ENCODE measurements at places on chromosomes 7 and 10.

DNA sequence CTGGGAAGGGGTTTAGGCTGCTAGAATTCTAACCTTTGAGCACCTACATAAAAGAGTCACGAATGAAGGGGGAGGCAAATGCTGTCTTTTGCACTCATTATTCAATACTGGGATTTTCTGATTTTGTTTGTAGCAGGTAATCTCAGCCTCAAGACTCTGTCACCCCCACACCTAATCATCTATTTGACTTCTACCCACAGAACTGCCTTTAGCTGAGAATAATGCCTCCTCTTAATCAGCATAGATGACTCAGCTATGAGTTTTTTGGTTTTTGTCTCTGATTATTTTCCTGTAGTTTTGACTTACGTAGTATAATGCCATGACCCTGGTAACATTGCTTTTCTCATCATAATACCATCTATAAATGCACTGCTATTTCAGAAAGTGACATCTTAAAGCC is 42.7 kb upstream of the CACNB2 start:
- DNase-seq = no peak

DNA sequence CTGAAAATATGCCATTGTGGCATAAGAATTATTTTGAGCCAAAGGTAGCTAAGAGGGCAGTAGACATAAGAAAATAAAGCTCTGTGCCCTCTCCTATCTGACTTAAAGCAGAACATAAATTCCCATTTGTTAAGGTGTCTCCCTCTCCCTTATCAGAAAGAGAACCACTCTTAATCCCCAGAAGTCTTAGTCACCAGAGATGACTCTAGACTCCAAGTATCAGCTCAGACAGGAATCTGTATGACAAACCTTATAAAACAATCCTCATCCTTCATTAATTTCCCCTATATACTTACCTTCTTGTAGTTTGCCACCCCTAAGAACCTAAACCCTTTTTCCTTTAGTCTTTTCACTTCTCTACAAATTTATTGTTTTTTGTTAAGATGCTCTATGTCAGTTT is 21.8 kb upstream of the PIP4K2A start:
- no peak for DNase-seq

DNA sequence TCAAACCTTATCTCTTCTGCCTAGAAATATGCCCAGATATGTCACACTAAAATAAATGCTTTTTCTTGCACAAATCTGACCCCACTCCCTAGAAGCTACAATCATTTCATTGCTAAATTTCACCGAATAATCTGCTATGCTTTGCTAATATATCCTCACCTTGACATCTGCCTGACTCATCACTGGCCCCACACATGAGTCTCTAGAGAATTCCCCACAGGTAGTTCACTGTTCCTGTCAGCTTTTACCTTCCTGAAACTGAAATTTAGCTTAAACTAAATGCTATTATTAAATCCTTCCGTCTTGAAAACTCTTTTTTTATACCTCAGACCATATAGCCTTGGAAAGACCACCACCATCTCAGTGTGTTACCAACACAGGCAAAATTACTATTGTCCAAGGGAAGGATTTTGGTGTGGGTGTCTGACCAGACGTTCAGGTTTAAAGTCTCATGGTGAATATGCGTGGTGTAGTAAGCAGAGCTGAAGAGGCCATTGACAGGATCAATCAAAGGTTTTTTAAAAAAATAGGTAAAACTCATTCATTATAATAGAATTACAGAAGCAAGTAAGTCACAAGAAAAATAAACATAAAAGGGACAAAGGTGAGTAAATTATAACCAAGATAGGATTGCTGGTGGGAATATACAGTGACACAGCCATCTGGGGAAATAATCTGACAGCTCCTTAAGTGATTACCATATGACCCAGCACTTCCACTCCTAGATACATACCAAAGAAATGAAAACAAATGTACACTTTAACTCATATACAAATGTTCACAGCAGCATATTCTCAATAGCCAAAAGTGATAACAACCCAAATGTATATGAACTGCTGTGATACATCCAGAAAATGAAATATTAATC is 173.5 kb downstream of the KMT2E start:
- no peak for DNase-seq

DNA sequence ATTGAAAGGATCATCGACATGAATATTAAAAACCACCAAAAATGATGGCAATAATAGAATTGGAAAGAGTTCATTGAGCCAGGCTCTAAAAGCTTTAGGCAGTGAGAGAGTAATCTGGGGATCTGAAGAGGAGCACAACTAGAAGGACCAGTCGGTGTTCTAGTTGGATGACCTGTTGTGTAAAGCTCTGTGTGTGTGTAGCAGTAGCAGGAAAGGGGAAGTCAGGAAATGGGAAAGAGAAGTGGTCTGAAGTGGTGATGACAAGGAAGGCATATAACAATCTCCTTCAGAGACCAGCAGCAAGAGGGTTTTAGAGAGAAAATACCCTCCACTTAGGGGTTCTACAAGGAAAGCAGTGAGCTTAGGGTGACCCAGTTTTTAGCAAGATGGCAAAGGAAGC is 539.2 kb downstream of the HTR7 start:
- DNase-seq = no peak

DNA sequence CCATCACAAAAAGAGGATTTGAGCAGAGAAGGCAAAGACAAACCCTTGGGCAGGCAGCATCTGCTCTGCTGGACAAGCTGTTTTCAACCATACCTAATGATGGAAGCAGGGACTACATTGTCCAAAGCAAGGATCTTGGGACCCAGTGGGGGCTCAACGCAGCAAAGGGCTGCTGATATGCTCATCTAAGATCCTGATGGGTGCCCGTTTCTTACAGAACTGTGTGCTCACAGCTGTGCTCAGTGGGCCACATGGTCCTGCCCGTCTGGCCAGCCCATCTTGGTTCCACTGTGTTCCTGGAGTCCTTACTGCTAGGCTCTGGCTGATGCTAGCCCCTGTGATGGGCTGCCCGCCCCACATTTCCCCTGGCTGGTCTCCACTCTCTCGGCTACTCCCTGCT is 36.1 kb downstream of the GPRIN2 start:
- no peak for DNase-seq

GRCh38 chr7:23467291-23467805 is 2.9 kb downstream of the IGF2BP3 start:
- no peak for DNase-seq

- DNase-seq = no peak
Measured at GRCh38 chr7:135977742-135978066, 545 bp upstream of the MTPN start.

- DNase-seq = no peak
Measured at GRCh38 chr7:2687881-2688318, at the start of gene AMZ1. AMZ1 (plus strand) TSS chr7:2688202; CDS start chr7:2700452, 12,250 bp downstream.

DNA sequence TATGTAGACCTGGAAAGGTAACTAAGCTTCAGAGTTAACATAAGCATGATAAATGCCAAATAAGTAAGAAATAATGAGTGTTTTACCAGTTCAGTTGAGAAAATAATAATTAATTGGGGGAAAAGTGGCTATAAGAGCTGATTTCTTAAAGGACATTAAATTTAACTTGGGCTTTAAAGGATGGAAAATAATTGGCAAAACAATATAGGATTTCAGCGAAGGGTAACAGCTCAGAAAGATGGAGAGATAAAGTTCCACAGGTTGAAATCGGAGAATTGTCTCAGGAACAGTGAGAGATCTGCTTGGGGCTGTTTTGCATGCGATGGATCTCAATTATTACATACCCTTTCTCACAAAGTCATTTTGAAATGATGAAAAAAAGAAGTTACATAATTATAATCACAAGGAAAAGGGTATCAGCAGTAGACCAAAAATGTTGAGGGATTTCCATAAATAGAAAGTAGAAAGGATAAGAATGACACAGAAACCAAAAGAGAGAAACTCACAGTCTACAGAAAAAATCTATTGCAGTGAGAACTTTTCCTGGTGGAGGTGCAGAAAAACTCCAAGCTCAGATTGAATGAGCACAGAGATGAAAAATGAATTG is 40.1 kb upstream of the ITGB8 start:
- no peak for DNase-seq

DNA sequence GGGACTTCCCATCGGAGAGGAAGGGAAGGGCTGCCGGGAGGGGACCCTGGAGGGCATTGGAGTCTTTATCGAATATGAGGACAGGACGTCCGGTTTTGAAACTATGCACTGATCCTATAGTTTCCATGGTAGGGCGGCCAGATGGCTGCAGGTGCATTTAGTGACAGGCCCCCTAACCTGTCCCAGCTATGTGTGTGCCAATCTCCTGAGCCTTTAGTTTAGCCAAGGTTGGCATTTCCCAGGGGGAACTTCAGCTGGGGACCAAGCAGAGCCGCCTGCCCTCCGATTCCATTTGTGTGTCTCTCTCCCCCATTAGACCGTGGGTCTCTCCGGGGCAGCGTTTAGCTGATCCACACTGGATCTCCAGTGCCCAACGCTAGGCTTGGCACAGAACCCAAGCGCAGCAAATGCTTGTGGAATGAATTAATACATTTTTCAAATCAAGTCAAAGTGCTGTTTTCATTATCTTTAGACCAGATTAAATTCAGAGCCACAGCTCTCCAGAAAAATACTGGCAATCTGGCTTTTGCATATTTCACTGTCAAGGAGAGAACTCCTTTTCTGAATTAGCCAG is 19.9 kb downstream of the TMEM270 start:
- DNase-seq = no peak

DNA sequence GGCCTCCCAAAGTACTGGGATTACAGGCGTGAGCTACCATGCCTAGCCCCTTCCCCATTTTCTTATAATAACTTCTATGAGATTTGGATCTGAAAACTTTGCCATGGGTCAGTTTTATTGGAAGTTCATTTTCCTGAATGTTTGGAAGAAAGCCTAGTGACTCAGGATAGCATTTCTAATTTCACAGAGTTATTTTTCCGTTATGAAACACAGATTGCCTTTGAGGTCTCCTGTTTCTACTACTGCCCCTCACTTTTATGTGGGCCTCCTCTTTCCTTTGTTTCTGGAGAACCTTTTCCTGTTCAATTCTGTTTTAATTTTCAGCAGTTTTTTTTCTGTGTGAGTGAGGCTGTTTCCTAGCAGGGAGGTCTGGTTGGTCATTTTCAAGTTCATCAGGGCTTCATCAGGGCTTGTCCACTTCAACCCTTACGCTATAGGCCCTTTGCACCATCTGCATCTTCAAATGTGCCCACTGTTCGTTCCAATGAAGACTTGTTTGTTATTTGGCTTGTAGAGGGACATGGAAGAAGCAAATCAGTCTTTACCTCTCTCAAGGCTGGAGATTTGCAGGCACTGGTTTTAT is 58.7 kb downstream of the BMPR1A start:
- no peak for DNase-seq

GRCh38 chr10:48429309-48429708 is 122.8 kb downstream of the MAPK8 start:
- no peak for DNase-seq

GRCh38 chr7:1428941-1429501 is 30.2 kb downstream of the MICALL2 start:
- DNase-seq = no peak

DNA sequence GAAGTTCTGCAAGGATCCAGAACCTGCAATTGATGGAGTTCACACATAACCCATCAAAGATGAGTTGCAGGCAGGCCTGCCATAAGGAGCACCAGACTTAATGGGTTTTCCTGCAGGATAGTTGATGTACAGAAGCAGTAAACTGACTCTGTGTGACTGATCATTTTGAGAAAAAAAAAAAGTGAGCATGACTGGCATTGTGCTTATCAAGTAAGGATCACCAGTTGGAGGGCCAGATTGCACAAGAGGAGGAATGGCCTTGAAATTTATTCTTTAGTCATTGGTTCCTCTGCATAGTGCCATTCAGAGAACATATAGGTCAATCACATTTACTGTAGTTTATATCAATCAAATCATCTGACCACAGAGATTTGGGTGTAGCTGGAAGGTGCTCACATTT is 3.8 kb downstream of the CYP3A43 start:
- no peak for DNase-seq

DNA sequence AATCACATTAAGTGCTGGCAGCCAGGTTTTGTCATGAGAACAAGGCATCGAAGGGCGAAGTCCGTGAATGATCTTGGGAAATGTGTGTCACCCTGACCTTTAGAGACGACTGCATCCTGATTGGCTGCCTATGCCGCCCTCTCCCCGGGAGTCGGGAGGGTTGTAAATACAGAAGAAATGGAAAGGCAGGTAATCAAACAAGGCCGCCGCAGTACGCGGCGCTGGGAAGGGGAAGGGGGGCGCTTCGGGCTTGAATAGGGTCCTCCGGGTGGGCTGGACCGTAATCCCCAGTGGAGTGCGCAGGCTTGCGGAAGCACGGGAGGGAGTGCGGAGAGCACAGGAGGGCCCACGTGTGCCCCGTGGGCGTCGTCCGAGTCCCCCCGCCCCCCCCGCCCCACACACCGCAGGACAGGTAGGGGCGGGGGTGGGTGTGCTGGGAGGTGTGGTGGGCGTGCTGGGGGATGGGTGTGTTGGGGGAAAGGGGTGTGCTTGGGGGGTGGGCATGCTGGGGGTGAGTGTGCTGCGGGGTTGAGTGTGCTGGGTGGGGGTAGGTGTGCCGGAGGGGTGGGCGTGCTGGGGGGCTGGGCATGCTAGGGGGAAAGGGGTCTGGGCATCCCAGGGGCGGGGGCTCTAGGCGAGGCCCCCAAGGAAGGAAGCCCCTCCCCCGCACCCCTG is 169.4 kb downstream of the ARHGAP12 start:
- DNase-seq = peak; percentile 31

DNA sequence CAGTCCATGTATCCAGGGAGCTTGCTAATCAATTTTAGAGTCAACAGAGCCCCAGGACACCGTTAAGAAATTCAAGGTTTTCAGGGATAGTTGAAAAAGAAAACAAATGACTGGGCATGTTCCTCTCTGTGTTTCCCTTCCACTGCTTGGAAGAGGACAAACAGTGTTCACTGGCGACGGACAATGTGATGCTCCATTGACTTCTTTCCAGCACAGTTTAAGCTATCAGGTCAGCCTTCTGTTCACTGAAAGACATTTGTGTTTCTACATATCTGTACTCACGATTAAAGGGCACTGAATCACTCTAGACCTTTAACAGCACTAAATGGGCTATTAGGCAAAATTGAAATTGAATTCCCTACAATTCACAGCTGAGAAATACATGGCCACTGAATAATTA is 123.6 kb downstream of the RNLS start:
- no peak for DNase-seq

GRCh38 chr7:20539201-20539600 is 76.3 kb upstream of the ABCB5 start:
- no peak for DNase-seq

- DNase-seq = no peak
Measured at GRCh38 chr10:31698181-31698830, 230.3 kb downstream of the ARHGAP12 start.

GRCh38 chr10:14282276-14282675 is 48.4 kb downstream of the FRMD4A start:
- DNase-seq = no peak

GRCh38 chr7:123879628-123880027 is 34.7 kb downstream of the HYAL4 start:
- DNase-seq = no peak

DNA sequence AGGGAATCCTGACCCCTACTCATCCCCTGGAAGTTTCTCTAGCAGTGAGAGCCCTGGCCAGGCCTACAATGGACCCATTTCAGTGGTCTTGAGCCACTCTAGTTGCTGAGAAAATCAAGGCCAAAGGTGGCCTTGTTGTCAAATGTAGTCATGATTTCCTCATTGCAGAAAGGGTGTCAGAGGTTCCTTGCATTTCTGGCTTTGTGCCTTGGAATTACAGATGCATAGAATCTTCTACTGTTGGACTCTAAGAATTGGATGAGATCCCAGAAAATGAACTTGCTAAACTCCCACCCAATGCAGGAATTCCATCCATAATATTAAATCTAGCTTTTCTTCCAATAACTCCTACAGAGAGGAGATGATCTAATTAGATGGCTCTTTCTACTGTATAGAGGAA is 12.2 kb downstream of the CPA2 start:
- DNase-seq = no peak

Data from activated CD4-positive, alpha-beta T cell treated with anti-CD3 and anti-CD28 coated beads for 24 hours (primary cell).